A549 treated with GW870086 at 1 μM for 4 hours (cell line): ENCODE measurements at places on chromosomes 2 and 18. TPM values are rescaled to one million over a fixed set of nuclear protein-coding genes. Genes with fewer than 3 reads are reported as not detected.

The DTNB gene
- 7.1 to 10.1 TPM (median 9.4 TPM) in 5 replicates for total RNA-seq

The SELENOI gene
- 14.6 to 20.5 TPM (median 19.0 TPM) in 5 replicates for total RNA-seq

The PRKAG3 gene
- not detected in 5 replicates for total RNA-seq

The ANKRD30BL gene
- total RNA-seq = not detected in 5 replicates

The ELOA2 gene
- not detected in 5 replicates for total RNA-seq

The STAM2 gene
- total RNA-seq = 6.6 to 9.9 TPM (median 9.5 TPM) in 5 replicates

The NRP2 gene
- 91.7 to 157 TPM (median 134 TPM) in 5 replicates for total RNA-seq

The NETO1 gene
- not detected in 5 replicates for total RNA-seq

The TOGARAM2 gene
- 0.09 to 0.28 TPM (median 0.19 TPM) in 5 replicates for total RNA-seq

The ARHGEF4 gene
- 7.6 to 10.6 TPM (median 10.3 TPM) in 5 replicates for total RNA-seq

The C2orf66 gene
- 0.12 TPM in 1 of 5 replicates, not detected in the others for total RNA-seq

The NDC80 gene
- 9.1 to 14.5 TPM (median 14.1 TPM) in 5 replicates for total RNA-seq

The G6PC2 gene
- not detected in 5 replicates for total RNA-seq

The C18orf54 gene
- 1.6 to 3.4 TPM (median 2.6 TPM) in 5 replicates for total RNA-seq

The ASXL3 gene
- not detected in 5 replicates for total RNA-seq

The FBXO15 gene
- total RNA-seq = 0.29 to 1.4 TPM (median 0.57 TPM) in 5 replicates

The ZNF804A gene
- total RNA-seq = not detected in 5 replicates

The GAL3ST2 gene
- total RNA-seq = 0.10 to 0.34 TPM (median 0.13 TPM) in 5 replicates

The LPIN1 gene
- 8.7 to 11.3 TPM (median 9.1 TPM) in 5 replicates for total RNA-seq

The ZAP70 gene
- total RNA-seq = 0.08 TPM in 1 of 5 replicates, not detected in the others

The OSBPL1A gene
- 11.9 to 14.8 TPM (median 13.2 TPM) in 5 replicates for total RNA-seq

The GALR1 gene
- total RNA-seq = not detected in 5 replicates

The CD8A gene
- 0.21 to 0.34 TPM (median 0.24 TPM) in 5 replicates for total RNA-seq

The KCNG2 gene
- total RNA-seq = not detected in 5 replicates

The TMEM237 gene
- 16.7 to 22.5 TPM (median 19.9 TPM) in 5 replicates for total RNA-seq

The AGXT gene
- total RNA-seq = not detected in 5 replicates

The SS18 gene
- total RNA-seq = 38.3 to 54.4 TPM (median 51.3 TPM) in 5 replicates

The REG3A gene
- total RNA-seq = not detected in 5 replicates

The CAPN14 gene
- 0.05 TPM in 1 of 5 replicates, not detected in the others for total RNA-seq

The CCDC138 gene
- 7.2 to 9.8 TPM (median 7.5 TPM) in 5 replicates for total RNA-seq

The TYMS gene
- 166 to 177 TPM (median 168 TPM) in 5 replicates for total RNA-seq

The IL36A gene
- not detected in 5 replicates for total RNA-seq

The TMEM247 gene
- total RNA-seq = not detected in 5 replicates

The HOXD8 gene
- 4.4 to 6.2 TPM (median 4.8 TPM) in 5 replicates for total RNA-seq

The SLC1A4 gene
- 10.2 to 13.4 TPM (median 10.8 TPM) in 5 replicates for total RNA-seq

The SNX17 gene
- 135 to 147 TPM (median 145 TPM) in 5 replicates for total RNA-seq

The CRACDL gene
- 3.2 to 4.4 TPM (median 3.2 TPM) in 5 replicates for total RNA-seq

The PAX8 gene
- total RNA-seq = 0.65 to 1.3 TPM (median 0.95 TPM) in 5 replicates

The CRYGC gene
- not detected in 5 replicates for total RNA-seq

The MYO5B gene
- total RNA-seq = 8.6 to 10.0 TPM (median 8.9 TPM) in 5 replicates

The UNC80 gene
- not detected in 5 replicates for total RNA-seq

The MYO7B gene
- 0.11 to 0.29 TPM (median 0.19 TPM) in 4 of 5 replicates, not detected in the other for total RNA-seq

The IL36RN gene
- total RNA-seq = 0.05 to 0.08 TPM (median 0.05 TPM) in 3 of 5 replicates, not detected in the others

The CCDC102B gene
- 0.17 to 0.97 TPM (median 0.37 TPM) in 5 replicates for total RNA-seq

The INHA gene
- 0.18 to 0.47 TPM (median 0.36 TPM) in 5 replicates for total RNA-seq

The PAX3 gene
- not detected in 5 replicates for total RNA-seq

The AAMP gene
- 124 to 170 TPM (median 127 TPM) in 5 replicates for total RNA-seq

The GMCL1 gene
- 6.6 to 12.1 TPM (median 9.9 TPM) in 5 replicates for total RNA-seq

The ALK gene
- total RNA-seq = not detected in 5 replicates

The ZNF396 gene
- 0.61 to 1.00 TPM (median 0.75 TPM) in 5 replicates for total RNA-seq

The NTSR2 gene
- not detected in 5 replicates for total RNA-seq

The ERCC3 gene
- 44.3 to 46.7 TPM (median 46.0 TPM) in 5 replicates for total RNA-seq

The LYG2 gene
- not detected in 5 replicates for total RNA-seq

The SH3RF3 gene
- 0.49 to 0.66 TPM (median 0.57 TPM) in 5 replicates for total RNA-seq

The LYPD1 gene
- total RNA-seq = 14.4 to 20.2 TPM (median 14.6 TPM) in 5 replicates

The UGT1A10 gene
- total RNA-seq = 0.07 to 0.49 TPM (median 0.11 TPM) in 4 of 5 replicates, not detected in the other

The NOP58 gene
- total RNA-seq = 116 to 132 TPM (median 121 TPM) in 5 replicates
